ENCODE measurements at places on chromosomes 1 and 21. TPM values are rescaled to one million over a fixed set of nuclear protein-coding genes. Genes with fewer than 3 reads are reported as not detected.

RAP1GAP gene
- total RNA-seq, result 0.67 TPM

DNA sequence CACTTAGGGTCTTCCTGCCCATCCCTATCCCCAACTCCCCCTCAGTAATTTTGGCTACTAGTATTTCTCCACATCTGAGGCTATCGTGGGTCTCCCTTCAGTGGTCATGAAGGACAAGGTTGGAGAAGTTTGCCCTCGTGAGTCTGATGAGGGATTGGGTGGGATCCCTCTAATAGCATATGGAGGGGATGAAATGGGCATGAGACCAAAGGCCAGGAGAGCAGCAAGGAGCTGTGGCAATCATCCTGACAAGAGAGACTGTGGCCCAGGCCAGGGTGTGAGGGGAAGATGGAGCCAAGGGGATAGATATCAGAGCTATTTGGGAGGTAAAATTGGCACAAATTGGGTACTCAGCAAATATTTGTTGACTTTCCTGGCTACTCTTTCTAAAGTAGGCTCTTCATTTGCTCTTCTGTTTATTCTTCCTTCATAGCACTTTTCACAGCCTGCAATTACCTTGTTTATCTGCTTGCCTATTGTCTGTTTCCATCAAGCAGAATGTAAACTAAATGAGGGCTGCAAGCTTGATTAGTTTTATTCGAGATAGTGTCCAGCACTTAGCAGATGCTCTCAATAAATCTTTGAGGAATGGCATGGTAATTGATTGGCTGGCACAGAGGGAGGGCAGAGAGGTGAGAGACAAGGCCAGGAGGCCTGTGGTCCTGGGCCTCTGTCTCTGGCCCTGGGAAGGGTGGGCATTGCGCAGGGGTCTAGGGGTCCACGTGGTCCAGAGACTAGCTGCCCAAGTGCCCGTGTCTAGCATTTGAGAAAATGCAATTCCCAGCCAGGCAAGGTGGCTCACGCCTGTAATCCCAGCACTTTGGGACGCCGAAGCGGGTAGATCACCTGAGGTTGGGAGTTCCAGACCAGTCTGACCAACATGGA is 1.5 kb upstream of the PLK3 start:
- no peak overlapping the region for H3K4me3 ChIP-seq
- peaks cover under 1% of the 10 kb centered on the region for H3K36me3 ChIP-seq
- H3K27ac ChIP-seq, result peak overlapping the region; percentile 44
- DNase-seq, result no peak

SLC1A7 gene
- not detected for total RNA-seq

SARS1 gene
- total RNA-seq, result 122 TPM

SELENBP1 gene
- not detected for total RNA-seq

GRCh38 chr1:68459796-68460195 is 10.0 kb upstream of the RPE65 start:
- H3K4me1 ChIP-seq, result no peaks in the 10 kb centered on the region
- no peak overlapping the region for H3K27ac ChIP-seq
- H3K4me3 ChIP-seq, result no peak overlapping the region
- H3K36me3 ChIP-seq, result no peaks in the 10 kb centered on the region

GRCh38 chr1:38173157-38173831 is 126.7 kb upstream of the POU3F1 start:
- no peak overlapping the region for H3K27ac ChIP-seq
- DNase-seq, result no peak
- peaks cover 13% of the 10 kb centered on the region for H3K27me3 ChIP-seq
- H3K4me3 ChIP-seq, result no peak overlapping the region
- H3K4me1 ChIP-seq, result no peaks in the 10 kb centered on the region

- no peaks in the 10 kb centered on the region for H3K36me3 ChIP-seq
- no peaks in the 10 kb centered on the region for H3K27me3 ChIP-seq
- H3K4me1 ChIP-seq, result no peaks in the 10 kb centered on the region
- no peak for DNase-seq
- no peak overlapping the region for H3K4me3 ChIP-seq
- H3K27ac ChIP-seq, result no peak overlapping the region
These were observed 134.8 kb upstream of the DPT start for GRCh38 chr1:168863772-168864171.

GLRX2 gene
- total RNA-seq, result 13.5 TPM

DNA sequence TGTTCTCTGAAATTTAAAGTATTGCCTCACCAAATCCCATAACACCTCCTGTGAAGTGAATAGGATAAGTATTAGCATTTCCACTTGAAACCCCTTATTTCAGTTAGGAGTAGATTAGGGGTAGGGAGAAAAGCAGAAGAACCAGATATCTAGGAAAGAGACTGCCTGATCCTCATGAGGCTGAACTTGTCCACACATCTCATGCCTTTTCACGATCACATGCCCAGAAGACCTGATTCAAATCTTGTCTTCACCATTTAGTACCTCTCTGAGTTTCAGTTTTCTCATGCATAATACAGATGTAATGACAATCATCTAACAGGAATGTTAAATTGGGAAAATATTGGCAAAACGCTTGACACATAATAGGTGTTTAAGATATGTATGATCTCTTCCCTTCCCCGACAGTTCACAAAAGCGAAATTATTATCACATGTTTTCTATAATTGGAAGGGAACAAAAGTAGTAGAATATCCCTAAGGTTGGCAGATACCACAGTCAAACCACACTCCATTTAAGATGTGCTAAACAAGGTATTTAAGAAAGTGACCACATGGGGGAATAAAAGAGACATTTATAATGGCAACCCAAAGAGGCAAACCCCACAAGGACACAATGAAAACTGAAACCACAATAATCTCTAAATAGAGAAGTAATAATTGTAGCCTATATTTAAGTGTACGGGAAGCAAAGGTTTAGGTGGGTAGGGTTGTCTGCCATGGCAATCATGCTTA is 25.2 kb downstream of the GFI1 start:
- no peaks in the 10 kb centered on the region for H3K36me3 ChIP-seq
- H3K27ac ChIP-seq, result no peak overlapping the region
- peaks cover 25% of the 10 kb centered on the region for H3K4me1 ChIP-seq
- no peak for DNase-seq

GRCh38 chr1:42221952-42222606 is 57.5 kb upstream of the GUCA2A start:
- no peaks in the 10 kb centered on the region for H3K4me1 ChIP-seq
- no peak overlapping the region for H3K27ac ChIP-seq
- DNase-seq, result no peak
- H3K36me3 ChIP-seq, result peaks cover 6% of the 10 kb centered on the region
- H3K4me3 ChIP-seq, result no peak overlapping the region
- no peaks in the 10 kb centered on the region for H3K27me3 ChIP-seq

DNA sequence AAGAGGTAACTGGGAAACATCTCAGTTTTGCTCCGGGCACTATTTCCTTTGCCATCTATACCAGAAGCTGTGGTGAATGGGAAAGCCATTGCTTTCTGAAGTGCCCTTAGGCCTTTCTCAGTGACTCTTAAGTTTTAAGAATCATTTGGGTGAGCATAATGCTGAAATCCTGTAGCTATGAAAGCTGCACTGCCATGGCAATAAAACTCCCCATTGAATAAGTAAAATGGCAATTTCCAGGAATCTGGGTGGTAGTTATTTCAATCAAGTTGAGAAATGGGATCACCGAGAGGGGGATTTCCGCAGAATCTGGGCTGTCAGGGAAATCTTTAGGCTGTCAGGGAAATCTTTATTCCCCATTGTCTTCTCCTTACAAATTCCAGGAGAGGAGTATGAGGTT is 26.8 kb upstream of the MACF1 start:
- H3K4me3 ChIP-seq, result no peak overlapping the region
- DNase-seq, result no peak
- no peak overlapping the region for H3K27ac ChIP-seq

DNA sequence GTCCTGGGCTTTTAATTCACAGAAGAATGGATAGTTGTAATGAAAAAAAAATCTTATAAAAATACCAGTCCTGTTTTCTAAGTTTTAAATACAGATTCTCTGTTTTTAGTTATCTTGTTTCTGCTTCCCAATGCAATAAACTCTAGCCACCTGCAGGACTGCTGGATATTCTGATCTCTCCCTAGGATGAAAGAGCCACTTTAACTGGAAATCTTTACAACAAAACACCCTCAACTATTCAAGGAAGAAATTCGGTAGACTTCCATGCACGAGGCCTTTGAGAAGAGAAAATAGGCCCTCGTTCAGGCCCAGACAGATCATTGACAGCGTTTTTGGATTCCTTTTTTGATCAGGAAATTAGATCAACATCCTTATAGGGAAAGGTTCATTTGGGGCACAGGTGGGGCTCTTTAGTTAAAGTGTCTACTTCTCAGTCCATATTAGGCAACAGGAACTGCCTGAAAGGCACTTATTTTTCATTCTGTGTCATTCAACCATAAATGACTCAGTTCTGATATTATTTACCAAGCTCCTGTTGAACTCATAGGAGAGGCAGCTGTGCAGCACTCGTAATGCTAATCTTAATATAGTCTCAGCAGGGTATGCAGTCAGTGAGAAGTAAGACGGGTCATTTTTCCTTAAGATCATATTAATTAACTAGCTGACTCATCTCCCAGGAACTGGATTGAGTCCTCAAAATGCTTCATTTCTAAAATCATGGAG is 71.1 kb upstream of the ERRFI1 start:
- H3K27me3 ChIP-seq, result peaks cover 2% of the 10 kb centered on the region
- no peak for DNase-seq
- no peak overlapping the region for H3K4me3 ChIP-seq
- H3K4me1 ChIP-seq, result no peaks in the 10 kb centered on the region
- H3K27ac ChIP-seq, result no peak overlapping the region

- H3K4me1 ChIP-seq, result peaks cover 12% of the 10 kb centered on the region
- peaks cover 10% of the 10 kb centered on the region for H3K27me3 ChIP-seq
- H3K4me3 ChIP-seq, result no peak overlapping the region
- no peak for DNase-seq
- no peaks in the 10 kb centered on the region for H3K36me3 ChIP-seq
- H3K27ac ChIP-seq, result no peak overlapping the region
These were observed 2.3 kb upstream of the GIPC2 start for GRCh38 chr1:78043436-78043835.

LAX1 gene
- total RNA-seq, result 26.8 TPM

Measured in T-cell (primary cell).